ENCODE measurements at places on chromosomes 3 and 15.

DNA sequence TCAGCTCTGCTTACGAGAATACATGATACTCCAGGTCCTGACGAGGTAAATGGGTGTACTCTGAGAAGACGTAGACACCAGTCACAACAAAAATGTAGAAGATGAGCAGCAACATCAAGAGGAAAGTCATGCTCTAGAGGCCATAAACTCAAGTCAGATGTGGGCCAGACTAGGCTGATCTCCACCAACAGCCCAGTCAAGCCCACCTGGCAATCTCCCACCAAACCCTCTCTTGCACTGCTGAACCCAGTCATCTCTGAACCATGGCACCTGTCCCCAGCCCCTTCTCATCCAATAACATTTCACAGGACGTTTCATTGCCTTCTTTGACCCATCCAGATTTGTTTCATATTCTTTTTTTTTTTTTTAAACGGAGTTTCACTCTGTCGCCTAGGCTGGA, 10.8 kb upstream of the PDIA3 start:
- no peak for DNase-seq

DNA sequence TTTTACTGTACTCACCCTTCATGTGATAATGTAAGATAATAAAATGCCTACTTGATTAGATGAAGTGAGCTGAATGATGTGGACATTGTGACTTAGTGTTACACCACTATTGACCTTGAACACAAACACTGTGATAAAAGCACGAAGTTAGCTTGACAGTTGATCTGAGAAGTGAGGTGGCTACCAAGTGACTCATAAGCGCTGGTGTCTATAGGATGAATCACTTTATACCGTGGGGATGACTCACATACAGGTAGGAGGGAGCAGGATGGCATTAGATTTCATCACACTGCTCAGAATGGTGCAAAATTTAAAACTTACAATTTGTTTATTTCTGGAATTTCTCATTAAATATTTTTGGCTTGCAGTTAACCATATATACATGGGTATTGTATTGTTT, 174.7 kb upstream of the CNTN3 start:
- no peak for DNase-seq

GRCh38 chr3:152459572-152459971, 190.8 kb downstream of the MBNL1 start:
- DNase-seq = no peak

DNA sequence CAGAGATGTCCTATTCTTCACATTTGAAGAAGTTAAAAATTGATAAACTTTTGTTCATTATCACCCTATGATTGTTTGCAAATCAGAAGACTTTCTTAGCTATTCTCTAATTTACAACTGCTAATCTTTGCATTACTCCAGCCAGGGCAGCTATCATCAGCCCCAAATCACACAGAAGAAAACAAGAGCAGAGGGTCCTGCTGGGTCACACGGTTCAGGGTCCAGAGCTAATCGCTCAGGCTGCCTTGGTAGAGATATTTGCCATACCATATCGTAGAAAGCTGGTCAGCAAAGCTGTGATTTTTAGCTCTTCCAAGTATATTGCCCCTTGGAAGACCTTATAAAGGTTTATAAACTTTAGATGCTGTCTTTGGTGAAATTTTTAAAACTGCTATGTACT, 181.4 kb downstream of the MAGI1 start:
- no peak for DNase-seq

DNA sequence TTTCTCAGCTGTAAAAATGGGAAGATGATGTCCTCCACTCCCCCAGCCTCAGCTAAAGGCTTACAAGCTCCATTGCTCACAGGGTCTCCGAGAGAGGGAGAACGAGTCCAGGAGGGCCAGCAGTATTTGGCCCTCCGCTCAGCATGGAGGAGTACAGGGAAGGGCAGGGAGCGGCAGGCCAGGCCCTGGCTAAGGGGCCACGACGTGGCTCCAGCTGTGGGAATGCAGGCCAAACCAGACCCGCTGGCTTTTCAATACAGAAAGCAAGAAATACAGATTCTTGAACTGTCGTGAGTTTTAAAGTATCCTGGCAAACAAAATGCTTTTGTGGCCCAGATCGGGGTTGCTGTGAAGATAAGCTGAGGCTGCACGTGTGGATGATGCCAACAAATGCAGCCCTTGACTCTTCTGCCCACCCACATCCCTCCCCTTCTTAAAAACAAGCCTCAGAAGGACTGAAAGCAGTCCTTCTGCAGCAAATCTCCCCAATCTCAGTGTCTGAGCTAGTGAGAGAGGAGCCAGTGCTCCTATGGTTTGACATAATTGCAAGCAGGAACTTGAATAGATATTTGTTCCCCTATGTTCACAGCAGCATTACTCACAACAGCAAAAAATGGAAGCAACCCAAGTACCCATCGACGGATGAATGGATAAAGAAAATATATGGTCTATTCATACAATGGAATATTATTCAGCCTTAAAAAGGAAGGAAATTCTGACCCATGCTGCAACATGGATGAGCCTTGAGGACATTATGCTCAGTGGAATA, 18.5 kb upstream of the FBLN2 start:
- DNase-seq = no peak

DNA sequence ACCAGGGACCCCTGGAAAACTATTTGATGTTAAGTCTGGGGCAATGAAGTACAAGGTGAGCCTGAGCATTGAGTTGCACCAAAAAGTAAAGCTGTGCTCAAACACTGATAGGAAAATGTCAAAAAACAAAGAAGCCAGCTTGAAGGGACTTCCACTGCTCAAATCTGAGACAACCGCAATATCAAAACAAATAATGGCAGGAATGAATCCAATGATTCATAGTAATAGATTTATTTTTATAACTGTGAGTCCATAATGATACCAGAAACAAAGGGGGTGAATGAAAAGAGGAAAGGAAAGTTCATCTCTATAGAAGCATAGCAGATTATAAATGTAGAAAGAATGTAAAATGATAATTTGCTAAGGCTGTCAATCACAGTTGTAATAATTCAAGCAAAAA, 237.3 kb upstream of the ZBTB20 start:
- no peak for DNase-seq

DNA sequence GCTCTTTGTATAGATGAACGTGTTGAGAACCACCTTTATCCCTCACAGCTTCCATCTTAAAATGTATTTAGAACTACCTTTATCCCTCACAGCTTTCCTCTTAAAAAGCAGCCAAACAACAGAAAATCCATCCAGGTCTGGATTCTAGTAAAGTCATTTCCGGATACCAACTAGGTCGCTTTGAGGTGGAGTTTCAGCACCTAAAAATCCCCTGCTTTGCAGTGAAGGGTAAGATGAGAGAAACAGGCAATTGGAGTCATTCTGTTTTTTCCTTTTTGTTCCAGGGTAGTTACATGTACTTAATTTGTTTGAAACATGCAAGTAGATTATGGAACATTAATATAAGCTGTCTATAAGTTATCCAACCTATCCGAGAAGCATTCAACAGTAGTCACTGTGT, 192.0 kb downstream of the UBE2E2 start:
- DNase-seq = no peak

GRCh38 chr3:33236005-33236404, 17.4 kb upstream of the SUSD5 start:
- no peak for DNase-seq

GRCh38 chr15:82031871-82032270, 13.9 kb downstream of the MEX3B start:
- no peak for DNase-seq

GRCh38 chr15:92906563-92907081, 6.5 kb downstream of the CHD2 start:
- no peak for DNase-seq

DNA sequence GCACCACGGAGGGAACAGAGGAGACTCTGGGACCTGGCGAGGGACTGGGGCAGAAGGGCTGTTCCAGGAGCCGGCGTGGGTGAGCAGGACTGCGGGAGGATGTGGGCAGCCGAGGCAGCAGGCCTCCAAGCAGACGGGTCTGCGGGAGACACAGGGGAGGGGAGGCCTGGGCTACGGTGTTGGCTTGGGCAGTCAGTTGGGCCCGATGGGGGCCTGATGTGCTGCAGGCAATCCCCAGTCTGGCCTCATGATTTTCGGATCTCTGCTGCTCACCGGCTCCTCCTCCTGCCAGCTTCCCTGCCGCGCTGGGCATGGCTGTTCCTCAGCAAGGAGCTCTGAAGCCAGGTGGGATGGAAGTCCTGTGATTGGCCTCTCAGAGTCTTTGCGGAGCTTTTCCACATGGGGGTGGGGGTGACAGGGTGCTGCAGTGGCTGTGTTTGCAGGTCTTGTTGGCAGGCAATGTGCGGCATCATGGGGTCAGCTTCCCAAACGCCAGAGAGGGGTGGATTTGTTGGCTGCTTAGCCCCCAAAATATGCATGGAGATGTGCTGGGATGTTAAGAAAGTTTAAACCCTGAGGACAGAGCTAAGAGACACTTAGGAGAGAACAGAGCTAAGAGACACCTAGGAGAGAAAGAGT, 19.3 kb downstream of the MINAR1 start:
- no peak for DNase-seq

GRCh38 chr15:96333131-96334016, 2.9 kb downstream of the NR2F2 start:
- no peak for DNase-seq

GRCh38 chr3:53828581-53828980, 17.6 kb downstream of the CHDH start:
- no peak for DNase-seq

DNA sequence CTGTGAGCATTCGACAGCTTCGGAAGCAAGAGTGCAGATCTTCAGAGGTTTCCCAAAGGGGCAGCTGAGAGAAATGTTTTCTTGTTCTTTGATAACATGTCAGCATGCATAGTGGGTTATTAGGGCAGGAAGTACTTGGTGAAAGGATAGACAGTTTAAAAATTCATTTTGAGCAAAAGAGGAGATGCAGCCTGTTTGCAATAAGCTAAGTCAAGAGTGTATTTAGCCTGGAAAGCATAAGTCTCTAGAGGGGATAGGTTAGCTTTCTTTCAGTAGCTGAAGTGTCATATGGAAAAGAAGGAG, 7.4 kb downstream of the SLC6A11 start:
- no peak for DNase-seq

- no peak for DNase-seq
Observed at GRCh38 chr3:190854062-190854461, 8.4 kb downstream of the GMNC start.

- no peak for DNase-seq
Observed at GRCh38 chr15:93307513-93307912, 218.5 kb upstream of the RGMA start.

GRCh38 chr15:31349233-31350141, 22.9 kb downstream of the KLF13 start:
- no peak for DNase-seq

DNA sequence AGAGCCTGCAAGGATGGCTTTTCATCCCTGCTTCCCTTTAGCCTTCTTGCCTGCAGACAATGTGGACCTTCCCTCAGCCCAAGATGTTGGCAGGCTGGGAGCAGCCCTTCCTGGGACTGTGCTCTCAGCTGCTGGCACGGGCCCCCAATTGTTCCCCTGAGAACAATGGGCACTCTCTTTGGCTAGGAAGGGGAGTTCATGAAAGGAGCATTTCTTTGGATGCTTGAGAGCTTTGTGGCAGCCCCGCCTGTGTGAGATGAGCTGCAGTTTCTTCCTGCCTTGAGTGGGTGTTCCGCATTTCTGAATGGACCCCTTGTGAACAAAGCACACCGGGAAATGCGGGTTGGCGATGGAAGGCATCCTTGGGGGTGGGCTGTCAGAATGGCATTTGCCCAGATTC, 35.0 kb upstream of the BSN start:
- DNase-seq = no peak

GRCh38 chr15:99707473-99708270, 25.6 kb downstream of the LYSMD4 start:
- DNase-seq = no peak

DNA sequence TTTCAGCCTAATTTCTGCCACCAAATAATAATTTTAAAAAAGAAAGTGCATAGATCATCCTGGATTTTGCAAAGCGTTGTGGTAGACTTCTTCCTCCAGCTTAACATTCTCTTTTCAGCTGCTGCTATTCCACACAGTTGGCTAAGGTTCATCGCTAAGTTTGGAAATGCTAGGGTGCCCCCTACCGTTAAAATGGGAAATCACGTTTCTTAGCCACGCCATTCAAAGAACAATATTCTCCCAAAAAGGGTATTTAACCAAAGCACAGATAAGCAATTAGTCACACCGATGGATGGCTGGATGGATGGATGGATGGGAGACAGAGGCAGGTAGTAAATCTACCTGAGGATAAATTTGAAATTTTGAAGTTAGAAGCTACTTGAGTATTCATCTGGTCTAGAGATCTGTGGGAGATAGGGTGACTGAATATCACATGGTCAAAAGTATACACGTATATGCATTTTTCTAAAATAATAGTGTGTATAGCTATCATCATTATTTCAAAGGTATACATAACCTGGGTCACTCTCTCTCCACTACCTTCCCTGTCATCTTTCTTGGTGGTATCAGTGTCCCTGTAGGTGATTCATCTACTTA, 67.2 kb downstream of the EFHB start:
- no peak for DNase-seq

DNA sequence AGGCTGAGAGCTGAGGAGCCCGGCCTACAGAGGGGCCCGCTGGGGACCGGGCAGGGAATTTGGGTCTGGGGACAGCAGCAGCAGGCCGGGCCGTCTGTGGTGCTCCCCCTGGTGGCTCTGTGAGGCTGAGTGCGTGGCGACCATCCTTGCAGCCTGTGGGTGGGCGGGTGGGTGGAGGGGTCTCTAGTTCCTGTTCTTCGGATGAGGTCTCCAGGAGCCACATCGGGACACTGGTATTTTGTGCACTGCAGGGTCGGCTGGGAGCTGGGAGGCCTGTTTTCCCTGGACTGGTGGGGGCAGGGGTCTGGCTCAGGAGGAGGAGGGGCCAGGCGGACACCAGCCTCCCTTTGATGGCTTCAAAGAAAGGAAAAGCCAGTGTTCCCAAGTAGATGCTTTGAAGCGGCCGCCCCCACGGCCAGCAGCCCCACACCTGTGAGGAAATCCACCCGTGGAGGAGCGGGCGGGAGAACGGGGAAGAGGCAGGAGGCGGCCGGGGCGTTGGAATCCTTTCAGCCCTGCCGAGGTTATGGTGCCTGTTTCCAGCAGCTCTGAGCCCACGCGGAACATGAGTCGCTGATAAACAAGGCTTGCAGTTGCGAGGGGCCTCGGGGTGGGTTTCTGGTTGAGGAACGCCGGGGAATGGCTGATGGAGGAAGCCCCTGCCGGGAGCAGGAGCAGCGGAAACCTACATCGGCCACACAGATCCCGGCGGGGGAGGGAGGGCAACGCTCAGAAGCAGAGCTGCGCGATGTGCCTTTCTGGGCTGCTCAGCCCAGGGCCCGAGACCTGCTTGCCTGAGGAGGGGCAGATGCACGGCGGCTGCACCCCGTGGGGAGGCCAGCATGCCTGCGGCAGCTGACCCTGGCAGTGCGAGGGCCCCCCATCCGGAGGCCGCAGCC, 154.3 kb downstream of the NSMCE3 start:
- no peak for DNase-seq
